M059J (cell line): ENCODE measurements at places on chromosomes 16 and 17. TPM values are rescaled to one million over a fixed set of nuclear protein-coding genes. Genes with fewer than 3 reads are reported as not detected.
A peak's percentile ranks its signal among the peaks of the same experiment; 100 is the strongest.

Gene INPP5K
- 28.1 and 81.9 TPM in 2 replicates for total RNA-seq

DNA sequence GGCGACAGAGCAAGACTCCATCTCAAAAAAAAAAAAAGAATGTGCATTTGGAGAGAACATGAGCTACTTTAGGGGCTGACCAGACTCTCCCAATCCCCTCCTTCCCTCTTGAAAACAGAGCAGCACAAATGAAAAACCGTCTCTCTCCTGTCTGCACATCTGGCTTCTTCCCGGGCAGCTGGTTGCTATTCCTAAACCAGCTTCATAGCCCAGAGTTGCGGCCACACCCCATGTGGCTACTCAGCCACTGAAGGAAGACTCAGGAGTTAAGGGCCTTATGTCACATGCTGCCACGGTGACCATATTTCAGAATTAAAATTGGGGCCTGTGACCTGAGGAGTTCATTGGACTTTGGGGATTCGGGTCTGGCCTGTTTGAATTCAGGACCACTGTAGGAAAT is 48.3 kb downstream of the KATNIP start:
- DNase-seq = no peak

DNA sequence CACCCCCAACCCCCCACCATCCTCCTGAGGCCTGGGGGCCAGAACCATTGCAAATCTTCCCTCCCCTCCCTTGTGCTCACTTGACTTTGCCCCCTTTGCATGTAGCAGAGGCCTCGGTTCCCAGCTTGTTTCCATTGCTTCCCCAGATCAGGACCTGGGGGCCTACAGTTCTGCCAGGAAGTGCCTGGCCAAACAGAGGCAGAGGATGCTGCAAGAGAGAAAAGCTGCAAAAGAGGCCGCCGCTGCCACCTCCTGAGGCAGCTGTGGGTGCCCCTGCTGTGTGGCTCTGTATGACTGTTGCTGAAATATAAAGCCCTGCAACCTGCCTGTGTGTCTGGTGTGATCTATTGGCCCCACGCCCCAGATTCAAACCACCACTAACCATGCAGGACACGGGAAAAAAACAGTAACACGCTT is 2.3 kb downstream of the NDUFB10 start:
- DNase-seq = peak; percentile 20

DNA sequence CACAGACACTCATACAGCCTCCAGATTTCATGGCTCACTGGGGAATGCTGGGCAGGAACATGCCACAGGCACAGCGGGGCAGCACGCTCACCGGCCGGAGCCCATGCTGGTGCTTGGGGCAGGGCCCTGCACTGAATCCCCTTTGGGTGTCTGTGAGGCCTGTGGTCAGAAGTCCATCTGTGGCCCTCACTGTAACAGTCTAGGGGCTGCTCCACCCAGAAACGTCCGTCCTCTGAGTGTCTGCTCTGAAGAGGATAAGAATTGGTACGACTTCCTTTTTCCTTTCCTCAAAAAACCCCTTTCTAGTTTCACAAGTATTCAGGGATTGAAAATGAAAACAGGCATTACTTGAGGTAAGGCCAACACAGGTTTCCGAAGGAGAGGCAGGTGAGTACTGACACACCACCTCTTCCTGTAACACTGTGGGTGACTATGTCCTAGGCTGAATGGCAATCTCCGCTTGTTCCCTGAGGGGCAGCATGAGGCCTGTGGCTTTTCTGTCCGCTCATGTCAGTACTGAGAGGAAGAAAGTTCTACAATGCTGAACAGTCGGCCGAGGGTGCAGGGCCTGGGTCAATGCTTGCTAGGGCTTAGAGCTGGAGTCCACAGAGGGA is 42.5 kb downstream of the TMEM11 start:
- no peak for DNase-seq

Gene SEPTIN1
- total RNA-seq = 0.17 TPM in 1 of 2 replicates, not detected in the other

Gene TNFRSF17
- 0.52 TPM in 1 of 2 replicates, not detected in the other for total RNA-seq

Gene C16orf92
- total RNA-seq = not detected in 2 replicates

GRCh38 chr17:42553161-42553818 is 567 bp downstream of the HSD17B1 start:
- DNase-seq = no peak

DNA sequence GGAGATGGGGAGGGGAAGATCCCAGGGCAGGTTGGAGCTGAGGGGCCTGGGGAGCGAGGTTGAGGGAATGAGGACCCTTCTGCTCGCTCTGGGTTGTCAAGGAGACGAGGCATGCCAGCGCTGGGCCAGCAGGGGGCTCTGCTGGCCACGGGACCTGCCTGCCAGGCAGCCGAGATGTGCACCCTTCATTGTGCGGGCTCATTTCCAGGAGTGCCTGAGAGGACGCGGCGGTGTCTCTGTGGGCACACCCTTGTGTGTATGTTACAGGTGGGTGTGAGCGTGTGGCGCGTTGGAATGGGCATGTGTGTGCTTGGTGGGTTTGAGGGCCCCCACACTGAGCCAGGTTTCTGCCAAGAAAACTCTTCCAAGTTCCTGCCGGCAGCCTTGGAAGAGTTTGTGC is 15.9 kb downstream of the ARHGAP23 start:
- peak; percentile 60 for DNase-seq

DNA sequence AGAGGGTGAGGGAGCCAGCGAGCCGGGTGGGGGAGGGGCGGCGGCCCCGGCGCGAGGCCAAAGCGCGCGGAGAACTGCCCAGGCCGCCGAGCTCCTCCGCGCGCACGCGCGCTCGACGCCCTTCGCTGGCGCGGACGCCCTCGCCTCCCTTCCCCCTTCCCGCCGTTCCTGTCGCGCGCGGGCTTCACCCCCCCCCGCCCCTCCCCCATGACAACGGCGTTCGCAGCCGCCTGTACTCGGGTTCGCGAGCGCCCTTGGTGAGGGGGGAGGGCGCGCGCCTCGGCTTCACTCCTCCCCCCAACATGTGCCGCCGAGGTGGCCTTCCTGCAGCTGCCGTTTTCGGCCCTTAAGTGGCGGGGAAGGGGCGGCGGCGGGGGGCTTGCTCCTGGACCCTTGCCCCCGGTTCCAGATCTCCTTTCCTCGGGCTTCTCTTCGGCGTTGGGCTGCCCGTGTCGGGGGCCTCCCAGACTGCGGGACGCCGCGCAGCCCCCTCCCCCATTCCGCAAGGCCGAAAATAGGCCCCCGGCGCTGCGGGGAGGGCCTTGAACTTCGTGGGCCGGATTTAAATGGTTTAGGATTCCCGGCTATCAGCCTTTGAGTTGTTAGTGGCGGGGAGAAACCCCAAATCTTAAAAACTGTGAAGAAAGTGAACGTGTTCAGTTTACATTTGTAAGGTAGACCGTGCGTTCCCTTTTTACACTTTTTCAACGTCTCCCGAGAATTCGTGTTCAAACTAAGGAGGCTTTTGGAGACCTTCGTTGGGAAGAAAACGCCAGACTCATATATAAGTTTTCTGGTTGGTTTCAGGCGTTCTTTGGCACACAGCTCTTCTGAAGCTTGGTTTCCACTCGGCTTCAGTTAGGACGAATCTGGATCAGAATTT is 653 bp downstream of the SRRM2 start:
- peak; percentile 72 for DNase-seq

- no peak for DNase-seq
Measured at GRCh38 chr16:175011-175949, 1.2 kb upstream of the HBA1 start.

DNA sequence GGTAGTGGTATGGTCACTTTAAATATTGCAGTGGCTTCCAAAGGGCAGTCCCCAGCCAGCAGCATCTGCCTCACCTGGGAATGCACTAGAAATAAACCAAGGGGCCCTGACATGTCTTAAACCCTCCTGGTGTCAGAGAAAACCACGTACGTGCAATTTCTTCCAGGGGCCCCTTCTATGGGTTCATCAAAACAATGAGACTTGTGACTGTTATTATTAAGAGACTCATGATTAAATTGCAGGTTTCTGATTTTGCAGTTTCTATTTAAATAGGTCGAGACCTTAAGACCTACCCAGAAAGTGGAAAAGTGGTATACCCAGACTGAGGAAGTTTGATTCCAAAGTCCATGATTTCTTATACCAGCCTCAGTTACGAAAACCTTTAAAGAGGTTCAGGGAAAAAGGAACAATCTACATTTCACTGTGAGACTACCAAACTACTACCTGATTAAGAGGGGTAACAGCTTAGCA is 746 bp upstream of the POLG2 start:
- no peak for DNase-seq

GRCh38 chr17:40352779-40353394 is 11.7 kb downstream of the GJD3 start:
- DNase-seq = no peak

Gene EVI2B
- total RNA-seq = 1.5 and 2.4 TPM in 2 replicates

DNA sequence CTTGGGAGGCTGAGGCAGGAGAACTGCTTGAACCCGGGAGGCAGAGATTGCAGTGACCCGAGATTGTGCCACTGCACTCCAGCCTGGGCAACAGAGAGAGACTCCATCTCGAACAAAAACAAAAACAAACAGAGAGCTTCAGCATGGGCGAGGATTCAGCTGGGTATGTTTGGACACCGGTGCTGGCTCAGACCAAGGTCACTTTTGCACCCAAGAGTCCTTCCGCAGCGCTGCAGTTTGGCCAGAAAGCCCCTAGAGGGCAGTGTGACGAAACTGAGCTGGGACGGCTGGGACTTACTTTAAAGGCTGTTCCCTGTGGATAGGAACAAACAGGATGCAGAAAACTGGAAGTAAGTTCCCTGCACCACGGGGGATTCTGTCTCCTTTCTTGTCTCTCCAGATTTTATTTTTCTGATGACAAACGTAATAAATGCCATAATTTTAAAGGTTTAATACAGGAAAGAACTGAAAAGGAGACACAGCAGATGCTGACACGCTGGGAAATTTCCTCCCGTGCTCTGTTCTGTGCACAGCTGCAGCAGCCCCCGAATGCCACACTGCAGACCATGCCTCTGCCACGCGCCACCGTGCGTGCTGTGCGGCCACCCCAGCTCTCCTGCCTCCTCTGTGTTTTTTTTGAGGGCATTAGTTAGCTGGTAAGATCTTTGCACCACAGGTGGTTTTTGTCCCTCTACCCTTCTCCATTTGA is 25.2 kb upstream of the USP36 start:
- peak; percentile 68 for DNase-seq

DNA sequence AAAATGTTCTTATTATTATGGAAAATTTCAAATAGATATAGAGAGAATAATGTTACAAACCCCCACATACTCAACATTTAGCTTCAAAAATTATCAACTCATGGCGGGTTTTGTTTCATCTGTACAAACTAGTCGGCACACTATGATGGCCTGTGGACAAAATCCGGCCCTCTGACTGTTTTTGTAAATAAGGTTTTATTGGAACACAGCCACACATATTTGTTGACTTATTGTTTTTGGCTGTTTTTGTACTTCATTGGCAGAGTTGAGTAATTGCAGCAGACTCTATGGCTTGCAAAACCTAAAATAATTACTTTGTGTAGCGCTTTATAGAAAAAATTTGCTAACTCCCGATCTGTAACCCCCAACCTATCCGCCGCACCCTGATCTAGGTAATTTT is 41.4 kb upstream of the CLEC18A start:
- no peak for DNase-seq

Gene IQCK
- 6.9 and 9.7 TPM in 2 replicates for total RNA-seq

Gene KCNJ16
- total RNA-seq = not detected in 2 replicates

GRCh38 chr16:72224260-72224768 is 52.4 kb upstream of the PMFBP1 start:
- no peak for DNase-seq

DNA sequence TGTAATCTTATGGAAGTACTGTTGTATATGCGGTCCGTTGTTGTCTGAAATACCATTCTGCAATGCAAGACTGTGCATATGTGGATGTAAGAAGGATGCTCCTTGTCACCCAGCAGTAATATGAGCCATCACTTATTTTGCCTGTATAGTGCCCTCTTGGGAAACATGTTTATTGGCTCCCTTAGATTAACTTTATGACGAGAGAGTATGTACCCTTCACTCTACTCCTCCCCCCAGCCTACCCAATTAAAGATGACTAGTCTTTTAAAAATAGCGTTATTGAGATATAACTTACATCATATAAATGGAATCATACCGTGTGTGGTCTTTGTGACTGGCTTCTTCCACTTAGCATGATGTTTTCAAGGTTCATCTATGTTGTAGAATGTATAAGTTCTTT is 33.6 kb downstream of the FTO start:
- no peak for DNase-seq

Gene BFAR
- 181 and 195 TPM in 2 replicates for total RNA-seq

DNA sequence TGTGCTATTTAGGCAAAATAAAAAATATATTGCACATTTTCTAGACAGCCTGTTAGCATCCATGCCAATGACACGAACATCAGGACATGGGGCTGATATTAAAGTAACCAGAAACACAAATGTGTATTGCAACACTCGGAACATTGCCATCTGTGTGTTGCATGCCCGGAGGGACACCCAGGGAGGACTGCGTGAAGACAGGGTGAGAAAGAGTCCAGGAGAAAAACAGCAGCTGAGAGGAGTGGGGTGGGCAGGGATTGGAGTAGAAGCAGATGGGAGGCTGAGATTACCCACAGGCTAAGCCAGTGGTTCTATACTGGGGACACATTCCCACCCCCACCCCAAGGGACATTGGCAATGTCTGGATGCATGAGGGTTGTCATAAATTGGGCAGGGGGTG is 114.8 kb downstream of the GRIN2A start:
- no peak for DNase-seq

Gene KRT25
- total RNA-seq = not detected in 2 replicates

Gene SMPD3
- total RNA-seq = 0.25 TPM in 1 of 2 replicates, not detected in the other

DNA sequence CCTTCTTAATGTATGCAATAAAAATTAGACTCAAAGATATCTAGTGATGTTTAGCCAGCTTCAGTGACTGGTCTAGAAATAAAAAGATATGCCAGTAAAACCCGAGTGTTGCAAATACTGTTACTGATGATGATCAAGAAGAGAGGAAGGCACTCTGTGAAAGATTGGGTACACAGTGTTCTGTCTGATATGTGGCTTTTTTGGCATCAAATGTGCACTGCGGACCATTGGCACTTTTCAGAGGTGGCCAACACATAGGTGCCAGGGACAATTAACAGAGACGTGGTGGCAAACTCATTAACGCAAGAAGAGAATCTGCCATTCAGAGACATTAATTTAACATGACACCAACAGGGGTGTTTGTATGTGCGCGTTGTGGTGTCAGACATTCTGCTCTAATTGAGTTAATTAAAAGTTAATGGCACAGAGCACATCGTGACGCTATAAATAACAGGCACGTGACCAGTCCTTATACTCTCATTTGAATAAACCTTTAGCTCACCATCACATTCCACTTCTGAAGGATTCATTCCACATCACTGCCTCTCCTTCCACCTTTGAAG is 549.3 kb upstream of the HSBP1 start:
- no peak for DNase-seq

GRCh38 chr16:500709-501108 is 26.8 kb upstream of the CAPN15 start:
- no peak for DNase-seq

GRCh38 chr16:58022601-58023371 is 2.8 kb upstream of the MMP15 start:
- peak; percentile 89 for DNase-seq

Gene PHKB
- 39.1 and 41.6 TPM in 2 replicates for total RNA-seq

- DNase-seq = no peak
Measured at GRCh38 chr16:66551788-66552285, 539 bp upstream of the CKLF start.

Gene DPEP2NB
- not detected in 2 replicates for total RNA-seq

Gene RHBDL1
- 0.15 TPM in 1 of 2 replicates, not detected in the other for total RNA-seq

DNA sequence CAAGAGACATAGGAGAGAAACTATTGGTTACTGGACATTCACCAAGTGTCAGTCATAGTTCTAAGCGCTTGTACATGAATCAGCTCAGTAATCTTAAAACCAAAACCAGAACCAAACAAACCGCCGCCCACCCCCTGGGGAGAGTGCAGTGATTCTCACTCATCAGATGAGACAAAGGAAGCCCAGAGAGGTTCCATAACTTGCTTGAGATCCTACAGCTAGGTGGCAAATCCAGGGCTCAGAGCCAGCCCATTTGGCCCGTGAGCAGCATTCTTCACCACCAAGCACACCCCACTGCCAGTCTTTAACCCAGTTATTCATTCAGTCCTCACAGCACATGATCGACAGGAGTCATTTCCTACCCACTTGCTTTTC is 37.2 kb upstream of the RGS9 start:
- DNase-seq = peak; percentile 97
